ENCODE measurements at places on chromosomes 12 and 14.

DNA sequence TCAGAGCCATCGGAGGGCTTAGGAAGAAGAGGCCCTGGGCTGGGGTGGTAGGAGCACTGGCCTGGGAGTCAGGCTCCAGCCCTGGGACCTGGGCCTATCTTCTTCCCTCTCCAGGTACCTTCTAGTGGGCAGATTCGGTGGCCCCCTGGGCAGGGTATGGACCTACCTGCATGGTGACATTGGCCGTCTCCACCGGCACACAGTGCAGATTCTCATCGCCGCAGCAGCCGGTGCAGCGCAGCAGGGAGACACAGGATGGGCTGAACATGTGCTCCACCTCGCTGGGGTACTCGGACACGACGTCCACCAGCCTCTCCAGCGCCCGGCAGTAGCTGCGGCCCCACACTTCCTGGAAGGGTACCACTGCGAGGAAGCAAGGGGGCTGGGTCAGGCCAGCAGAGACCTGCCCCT, 6.2 kb downstream of the PGF start:
- DNase-seq = no peak

- DNase-seq = no peak
Observed at GRCh38 chr12:130970908-130971233, 17.2 kb downstream of the ADGRD1 start.

- DNase-seq = no peak
Observed at GRCh38 chr12:113131556-113131955, 4.0 kb downstream of the RASAL1 start.

DNA sequence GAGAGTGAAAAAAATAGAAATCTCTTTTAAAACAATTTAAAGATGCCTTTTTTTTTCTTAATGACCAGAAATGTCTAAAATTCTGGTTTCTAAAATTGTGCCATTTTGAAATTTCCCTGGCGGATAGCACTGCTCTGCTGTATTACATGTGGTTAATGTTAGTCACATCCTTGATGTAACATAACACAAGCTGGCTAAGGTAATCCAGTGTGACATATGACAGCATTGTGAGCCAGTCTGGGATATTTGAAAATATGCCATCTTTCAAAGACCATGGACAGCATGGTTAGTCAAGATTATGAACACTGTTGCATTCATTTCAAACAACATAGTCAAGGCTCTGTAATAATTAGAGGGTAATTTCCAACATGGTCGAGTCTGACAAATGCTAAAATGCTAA, 133.2 kb downstream of the ALX1 start:
- DNase-seq = no peak

DNA sequence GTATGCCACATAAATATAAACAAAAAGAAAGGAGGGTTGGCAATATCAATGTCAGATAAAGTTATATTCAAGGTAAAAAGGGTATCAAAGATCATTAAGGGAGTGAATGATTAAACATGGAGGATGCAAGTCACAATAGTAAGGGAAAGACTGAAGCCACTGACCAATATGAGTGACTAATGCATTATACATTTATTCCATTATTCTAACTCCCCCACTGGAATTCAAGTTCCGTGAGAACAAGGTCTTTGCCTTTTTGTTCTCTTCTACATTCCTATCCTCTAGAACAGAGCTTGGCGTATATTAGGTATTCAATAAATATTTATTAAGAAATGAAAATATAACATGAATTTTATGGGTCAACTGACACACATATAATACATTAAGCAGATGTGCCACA, 30.7 kb downstream of the MAP4K5 start:
- peak; percentile 10 for DNase-seq

DNA sequence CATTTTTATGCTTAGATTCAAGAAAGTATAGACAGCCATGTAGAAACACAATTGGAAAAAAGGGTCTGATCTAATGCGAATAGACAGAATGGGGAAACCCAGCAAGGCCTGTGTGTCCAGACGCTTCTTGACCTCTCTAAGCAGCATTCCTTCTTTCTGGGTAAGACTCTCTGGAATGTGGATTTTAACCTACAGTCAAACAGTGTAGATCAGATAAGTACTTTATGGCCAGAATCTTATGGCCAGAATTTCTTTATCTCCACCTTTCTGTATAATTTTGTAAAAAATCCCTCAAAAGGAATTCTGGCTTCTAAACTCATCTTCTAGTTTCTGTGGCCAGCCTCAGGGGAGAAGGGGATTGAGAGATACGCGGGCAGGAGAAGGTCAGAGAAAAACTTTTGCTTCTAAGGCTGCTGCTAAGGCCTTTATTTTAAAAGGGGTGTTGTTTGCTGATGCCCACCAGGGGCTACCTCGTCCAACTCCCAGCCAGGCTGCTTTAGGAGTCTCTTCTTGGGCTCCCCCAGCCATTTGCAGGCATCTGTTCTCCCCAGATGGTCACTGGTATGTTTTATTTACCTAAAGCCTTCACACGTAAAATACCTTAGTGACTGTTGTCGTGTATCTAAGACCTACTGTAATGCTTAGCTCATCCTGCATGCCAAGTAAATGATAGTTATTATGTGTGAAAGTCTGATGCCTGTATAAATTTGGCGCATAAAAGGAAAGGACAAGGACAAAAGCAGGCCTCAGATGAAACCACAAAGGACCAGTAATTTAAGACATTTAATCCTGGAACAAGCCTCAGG, 68.4 kb downstream of the ANO6 start:
- no peak for DNase-seq

GRCh38 chr12:91111366-91112325, at the start of gene LUM:
LUM (minus strand) TSS chr12:91111494; CDS start chr12:91108979, 2,515 bp downstream.
- DNase-seq = peak; percentile 84

DNA sequence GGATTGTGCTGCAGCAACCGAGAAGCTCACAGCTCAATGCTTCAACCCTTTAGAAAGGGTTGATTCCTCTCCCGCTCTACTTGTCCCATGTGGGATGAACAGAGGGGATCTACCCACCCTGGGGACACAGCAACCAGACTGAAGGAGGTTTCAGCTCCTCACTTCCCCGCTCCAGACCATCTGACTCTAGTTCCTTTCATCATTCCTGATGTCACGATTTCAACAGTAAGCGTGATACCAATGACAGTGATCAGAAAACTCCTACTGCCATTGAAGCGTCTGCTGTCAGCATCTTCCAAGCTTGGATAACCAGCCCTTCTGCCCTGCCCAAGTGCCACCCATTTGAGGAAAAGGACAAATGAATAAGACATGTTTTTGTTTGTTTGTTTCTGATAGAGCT, 14.3 kb downstream of the SERPINA1 start:
- DNase-seq = no peak

DNA sequence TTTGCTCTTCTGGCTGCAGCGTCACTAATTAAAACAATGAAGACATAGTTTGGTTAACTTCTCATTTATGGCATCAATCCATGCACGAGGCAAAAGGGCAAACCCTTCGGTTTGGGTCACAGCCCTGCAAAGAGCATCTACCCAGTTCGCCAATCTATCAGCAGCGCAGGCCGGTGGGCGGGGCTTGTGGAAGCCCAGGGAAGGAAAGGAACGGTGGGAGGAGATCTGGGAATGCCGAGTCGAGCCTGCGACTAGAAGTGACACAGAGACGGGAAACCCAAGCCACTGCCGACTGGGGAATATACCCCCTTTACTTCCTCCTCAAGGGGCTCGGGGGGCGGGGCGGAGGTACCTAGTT, 466 bp downstream of the KICS2 start:
- no peak for DNase-seq
